HT-29 (cell line): ENCODE measurements at places on chromosomes 12 and 14.
A peak's percentile ranks its signal among the peaks of the same experiment; 100 is the strongest.

- DNase-seq, result peak; percentile 84
These were observed 4.8 kb downstream of the CRACR2A start for GRCh38 chr12:3747976-3748619.

GRCh38 chr12:115042341-115042740 is 358.4 kb upstream of the TBX3 start:
- DNase-seq, result no peak

GRCh38 chr12:105740970-105741725 is 397.6 kb downstream of the NUAK1 start:
- DNase-seq, result no peak

DNA sequence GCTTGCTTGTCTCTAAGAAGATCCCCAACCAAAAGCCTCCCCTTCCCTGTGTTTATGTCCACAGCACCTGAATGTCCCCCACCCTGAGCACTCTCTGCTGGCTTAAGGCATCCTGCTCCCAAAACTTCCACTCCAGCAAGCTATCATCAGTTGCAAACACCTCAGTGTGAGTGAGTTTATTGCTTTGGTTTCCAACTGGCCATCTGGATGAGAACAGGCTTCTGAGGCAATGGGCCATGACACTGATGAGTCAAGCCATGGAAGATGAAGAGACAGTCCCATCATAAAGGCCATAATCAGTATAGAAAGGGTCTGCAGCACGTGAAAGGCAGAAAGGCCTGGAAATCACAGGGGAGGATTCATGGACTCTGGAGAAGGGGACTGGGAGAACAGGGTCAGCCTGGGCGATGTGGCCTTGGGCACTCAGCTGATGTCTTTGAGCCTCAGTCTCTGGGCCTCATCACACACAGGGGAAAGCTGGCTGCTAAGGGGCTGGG is 12.8 kb downstream of the CMKLR1 start:
- DNase-seq, result no peak

GRCh38 chr12:53754633-53755264 is 3.0 kb upstream of the CISTR start:
- no peak for DNase-seq

GRCh38 chr14:61756135-61756534 is 6.1 kb upstream of the SNAPC1 start:
- DNase-seq, result no peak

DNA sequence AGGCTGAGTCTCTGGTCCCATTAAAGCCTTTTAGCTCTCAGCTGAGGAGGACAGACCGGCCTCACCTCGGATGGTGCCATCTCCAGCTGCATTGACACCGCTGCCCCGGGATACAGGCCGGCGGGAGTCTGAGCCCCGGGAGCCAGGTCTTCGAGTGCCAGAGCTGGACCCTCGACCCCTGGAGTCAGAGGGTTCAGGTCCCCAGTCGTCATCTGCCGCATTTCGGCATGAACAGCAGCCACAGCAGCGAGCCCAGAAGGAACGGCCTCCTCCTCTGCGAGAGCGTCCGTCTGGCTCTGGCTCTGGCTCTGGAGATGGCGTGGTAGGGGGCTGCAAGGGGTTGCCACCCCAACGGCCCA is 1.0 kb downstream of the TGM1 start:
- DNase-seq, result no peak

DNA sequence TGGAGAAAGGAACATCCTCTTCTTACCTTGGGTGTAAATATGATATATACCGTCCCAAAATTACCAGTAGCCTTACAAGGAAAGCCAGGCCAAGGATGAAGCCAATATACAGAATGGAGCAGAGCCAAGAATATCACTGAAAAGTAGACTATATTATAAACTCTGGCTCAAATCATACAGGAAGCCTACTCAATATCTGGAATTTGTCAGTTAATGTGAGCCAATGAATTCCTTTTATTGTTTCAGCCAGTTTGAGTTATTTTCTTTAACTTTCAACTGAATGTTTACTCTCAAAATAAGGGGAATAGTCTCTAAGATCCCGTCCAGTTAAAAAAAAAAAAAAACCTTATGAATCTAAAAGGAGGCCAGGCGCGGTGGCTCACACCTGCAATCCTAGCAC is 9.8 kb upstream of the DENND5B start:
- DNase-seq, result no peak
